ENCODE measurements at places on chromosomes 2 and 18.

- DNase-seq: no peak
Measured at GRCh38 chr2:84861539-84861938, 19.3 kb downstream of the TRABD2A start.

DNA sequence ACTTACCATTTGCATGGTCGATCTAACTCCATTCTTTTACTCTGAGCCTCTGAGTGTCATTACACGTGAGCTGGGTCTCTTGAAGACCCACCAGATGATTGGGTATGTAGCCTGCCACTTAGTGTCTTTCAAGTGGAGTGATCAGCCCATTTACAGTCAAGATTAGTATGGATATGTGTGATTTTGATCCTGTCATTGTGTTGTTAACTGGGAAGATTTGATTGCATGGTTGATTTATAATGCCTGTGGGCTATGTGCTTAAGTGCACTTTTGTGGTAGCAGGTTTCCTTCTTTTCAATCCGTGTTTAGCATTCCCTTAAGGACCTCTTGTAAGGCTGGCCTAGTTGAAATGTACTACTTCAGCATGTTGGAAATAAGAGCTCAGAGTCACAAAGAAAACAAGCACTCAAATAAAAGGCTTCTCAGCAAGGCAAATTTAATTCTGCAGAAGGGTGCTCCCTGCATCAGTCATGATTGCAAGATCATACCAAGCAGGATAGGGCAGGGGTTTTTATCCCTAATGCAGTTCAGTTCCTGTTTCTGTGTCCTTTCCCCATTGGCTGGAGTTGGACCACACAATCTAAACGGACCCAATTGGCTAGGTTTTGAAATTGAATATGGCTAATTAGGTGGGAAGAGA lies 230.7 kb upstream of the SYT4 start:
- no peak for DNase-seq

DNA sequence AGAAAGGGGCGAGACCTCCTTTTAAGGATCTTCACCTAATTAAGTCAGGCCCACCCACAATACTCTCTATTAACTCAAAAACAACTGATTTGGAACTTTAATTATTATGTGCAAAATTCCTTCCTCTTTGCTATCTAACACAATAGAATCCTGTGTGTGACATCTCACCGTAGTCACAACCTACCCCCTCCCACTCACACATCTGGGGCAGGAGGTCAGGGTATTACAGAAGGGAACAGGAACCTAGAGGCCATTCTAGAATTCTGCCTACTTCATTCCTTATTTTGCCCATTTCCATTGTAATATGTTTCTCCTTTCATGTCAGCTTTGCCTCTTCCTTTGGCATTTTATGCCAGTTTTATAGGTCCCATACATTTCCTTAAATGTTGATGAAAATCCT lies 829.3 kb upstream of the ID2 start:
- DNase-seq: no peak

DNA sequence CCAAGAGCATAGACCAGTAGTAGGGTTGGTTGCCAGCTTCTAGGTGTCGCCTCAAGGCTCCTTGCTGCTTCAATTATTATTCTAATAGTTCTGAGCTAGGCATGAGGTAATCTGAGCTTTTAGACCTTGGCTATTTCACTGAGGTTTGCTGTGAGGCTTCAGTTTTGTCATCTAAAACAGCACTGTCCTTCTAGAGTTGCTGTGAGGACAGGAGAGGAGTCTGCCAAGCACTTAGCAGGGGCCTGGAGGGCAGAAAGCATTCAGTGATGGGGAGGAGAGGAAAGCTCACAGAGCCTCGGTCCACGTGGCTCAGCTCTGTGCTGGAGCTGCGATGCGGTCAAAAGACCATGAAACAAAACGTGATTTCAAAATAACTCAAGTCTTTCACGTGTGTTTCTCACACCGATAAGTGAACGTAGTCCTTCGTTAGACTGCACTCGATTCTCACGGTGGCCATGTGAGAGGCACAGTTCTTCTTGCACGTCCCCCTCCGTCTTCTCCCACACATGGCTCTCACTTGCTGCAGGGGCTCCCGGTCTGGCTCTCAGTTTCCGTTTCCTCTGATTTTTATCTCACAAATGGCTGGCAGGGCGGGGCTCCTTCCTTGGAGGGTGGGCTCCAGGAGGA lies 113.7 kb downstream of the B3GNT2 start:
- no peak for DNase-seq

GRCh38 chr18:79874553-79875530 lies 76.6 kb downstream of the SLC66A2 start:
- no peak for DNase-seq

Data from activated naive CD4-positive, alpha-beta T cell (primary cell).